ENCODE measurements at places on chromosomes 3 and 15.

- peak; percentile 67 for DNase-seq
These were observed 25.5 kb upstream of the SNRPA1 start for GRCh38 chr15:101320501-101321052.

GRCh38 chr15:83657549-83657948 lies 3.6 kb downstream of the ADAMTSL3 start:
- DNase-seq: no peak

- peak; percentile 81 for DNase-seq
These were observed 1.6 kb downstream of the RFTN1 start for GRCh38 chr3:16511681-16512434.

- no peak for DNase-seq
These were observed 293.0 kb upstream of the ATP11B start for GRCh38 chr3:182500289-182500688.

- peak; percentile 55 for DNase-seq
These were observed 24.1 kb downstream of the POPDC2 start for GRCh38 chr3:119636249-119636648.

- DNase-seq: peak; percentile 94
These were observed 630.8 kb upstream of the KCNMB2 start for GRCh38 chr3:177905173-177906125.

- DNase-seq: no peak
These were observed 92.9 kb upstream of the FGF7 start for GRCh38 chr15:49330166-49330565.

DNA sequence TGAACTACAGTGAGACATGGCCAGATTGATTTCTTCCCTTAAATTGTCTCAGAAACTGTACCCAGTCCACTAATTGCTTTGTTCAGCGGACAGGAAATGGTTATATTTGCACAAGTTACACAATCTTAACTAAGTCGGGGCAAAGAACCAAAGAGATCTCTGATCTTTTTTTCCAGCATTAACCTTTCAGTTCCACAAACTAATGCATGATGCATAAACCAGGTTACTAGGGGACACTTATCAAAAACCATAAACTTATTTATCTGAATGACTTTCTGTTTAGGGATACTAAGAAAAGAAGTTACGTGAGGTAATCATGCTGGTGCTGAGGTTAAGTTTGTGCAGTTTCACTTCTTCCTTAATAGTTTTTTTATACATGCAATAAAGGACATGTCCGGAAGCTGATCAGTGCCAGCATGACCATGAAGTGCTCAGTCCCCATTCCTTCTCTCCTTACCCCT lies 22.4 kb downstream of the FNDC3B start:
- DNase-seq: no peak

- no peak for DNase-seq
These were observed 20.4 kb downstream of the MAGI1 start for GRCh38 chr3:66018057-66019033.

- no peak for DNase-seq
These were observed 67.8 kb downstream of the DHX30 start for GRCh38 chr3:47870702-47871260.

DNA sequence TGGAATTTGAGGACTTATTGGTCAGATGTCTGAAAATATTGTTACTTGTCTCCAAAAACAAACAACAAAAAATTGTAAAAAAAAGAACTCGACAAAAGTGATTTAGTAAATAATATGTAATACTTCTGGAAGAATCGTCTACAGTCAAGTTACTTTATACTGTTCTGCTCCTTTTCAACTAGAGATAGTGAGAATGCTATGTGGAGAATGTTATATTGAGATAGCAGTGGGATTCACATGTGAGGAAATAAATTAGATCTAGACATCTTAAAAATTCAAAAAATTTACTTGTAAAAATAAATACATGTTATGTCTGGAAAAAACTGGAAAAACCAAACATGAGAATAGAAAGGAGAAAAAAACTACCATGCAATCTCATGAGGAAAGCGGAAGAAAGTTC lies 64.9 kb downstream of the SGO1 start:
- no peak for DNase-seq

DNA sequence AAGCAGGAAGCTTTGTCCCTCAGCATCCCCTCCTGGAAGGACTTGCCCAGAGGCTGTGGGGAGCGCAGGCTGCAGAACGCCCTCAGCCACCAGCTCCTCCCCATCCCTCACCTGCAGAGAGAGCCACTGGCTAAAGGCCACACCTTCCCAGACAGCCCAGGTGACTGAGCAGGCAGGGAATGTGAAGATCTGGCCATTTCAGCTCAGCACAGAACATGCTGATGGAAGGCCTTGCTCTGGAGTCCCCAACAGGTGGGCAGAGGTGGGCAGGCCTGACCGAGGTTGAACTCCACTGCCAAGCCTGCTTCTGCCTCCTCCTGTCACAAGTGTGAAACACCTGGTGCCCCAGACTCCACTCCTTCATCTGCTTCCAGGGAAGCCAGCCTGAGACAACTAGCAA lies 50.7 kb upstream of the SEC61A1 start:
- DNase-seq: no peak

DNA sequence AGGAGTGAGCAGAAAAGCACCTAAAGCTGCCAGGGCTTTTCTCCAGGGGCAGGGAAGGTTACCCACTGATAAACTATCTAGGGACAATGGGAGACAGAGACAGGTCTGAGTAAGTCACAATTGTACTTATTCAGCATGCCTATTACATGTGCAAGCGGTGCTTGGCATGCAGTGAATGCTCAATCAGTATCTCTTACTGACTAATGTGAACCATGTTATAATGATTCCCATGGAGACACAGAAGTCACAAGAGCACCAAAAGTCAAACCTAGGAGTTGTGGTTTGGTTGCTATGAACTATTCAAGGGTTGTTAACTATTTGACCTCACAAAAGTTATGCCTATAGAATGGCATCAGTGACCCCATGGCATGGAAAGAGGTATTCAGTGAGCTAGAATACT lies 50.0 kb upstream of the RASGRP1 start:
- DNase-seq: no peak

Data from fibroblast of skin of right biceps (primary cell).